ENCODE measurements at places on chromosomes 7 and 10.

DNA sequence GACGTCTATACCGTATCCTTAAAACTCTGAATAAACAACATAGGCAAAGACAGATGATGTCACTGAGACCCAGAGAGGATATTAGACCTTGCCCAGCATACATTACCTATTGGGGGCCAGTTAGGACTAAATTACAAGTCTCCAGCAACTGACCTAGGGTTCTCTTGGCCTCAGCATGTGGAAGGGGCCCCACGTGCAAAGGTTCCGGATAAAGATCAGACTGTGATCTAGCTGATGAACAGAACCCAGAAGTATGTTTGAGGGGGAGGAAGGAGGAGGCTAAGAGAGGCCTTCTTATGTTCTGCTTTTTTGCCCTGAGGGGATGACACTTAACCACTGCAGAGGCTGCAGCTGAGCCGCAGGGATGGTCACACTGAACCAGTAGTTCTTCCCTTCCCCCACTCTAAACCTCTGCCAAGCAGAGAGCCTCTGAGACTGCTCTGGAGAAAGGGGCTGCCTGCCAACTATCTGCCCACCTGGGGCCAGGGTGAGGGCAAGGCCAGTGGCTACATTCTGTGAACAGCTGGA lies 24.0 kb upstream of the KMT2C start:
- no peak for DNase-seq

GRCh38 chr7:356087-356486 lies 66.1 kb downstream of the FOXL3 start:
- DNase-seq = no peak

DNA sequence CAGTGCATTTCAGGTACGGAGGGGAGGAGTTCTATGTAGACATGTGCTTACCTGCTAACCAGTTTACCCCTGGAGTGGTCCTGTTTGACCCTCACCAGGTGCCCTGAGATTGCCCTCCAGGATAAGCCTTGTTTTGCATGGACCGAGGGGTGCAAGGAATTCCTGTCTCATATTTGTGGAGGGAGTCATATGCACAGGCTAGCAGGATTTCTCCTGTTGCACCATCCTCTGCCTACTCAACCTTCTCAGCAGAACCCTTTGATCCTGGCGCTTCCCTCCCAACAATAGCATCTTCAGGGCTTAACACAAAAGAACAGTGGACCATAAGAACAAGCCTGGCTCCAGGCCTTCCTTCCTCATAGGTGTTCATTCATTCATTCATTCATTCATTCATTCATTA lies 7.2 kb downstream of the TRPV6 start:
- no peak for DNase-seq

DNA sequence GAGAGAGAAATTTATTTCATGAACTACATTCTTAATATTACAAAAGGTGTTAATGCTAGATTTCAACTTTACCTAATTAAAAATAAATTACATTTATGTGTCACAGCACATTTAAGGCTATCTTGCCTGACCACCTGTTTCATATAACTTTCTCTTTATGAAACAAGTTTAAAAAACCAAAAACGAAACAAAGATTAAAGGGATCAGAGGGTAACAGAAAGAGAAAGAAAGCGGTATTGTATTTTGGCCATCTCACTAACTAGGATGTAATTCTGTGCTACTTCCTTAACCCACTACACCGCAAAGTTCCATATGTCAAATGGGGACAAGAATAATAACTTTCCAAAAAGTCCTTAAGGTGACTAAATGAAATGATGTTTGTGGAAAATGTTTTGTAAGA lies 6.3 kb upstream of the RHOBTB1 start:
- no peak for DNase-seq

DNA sequence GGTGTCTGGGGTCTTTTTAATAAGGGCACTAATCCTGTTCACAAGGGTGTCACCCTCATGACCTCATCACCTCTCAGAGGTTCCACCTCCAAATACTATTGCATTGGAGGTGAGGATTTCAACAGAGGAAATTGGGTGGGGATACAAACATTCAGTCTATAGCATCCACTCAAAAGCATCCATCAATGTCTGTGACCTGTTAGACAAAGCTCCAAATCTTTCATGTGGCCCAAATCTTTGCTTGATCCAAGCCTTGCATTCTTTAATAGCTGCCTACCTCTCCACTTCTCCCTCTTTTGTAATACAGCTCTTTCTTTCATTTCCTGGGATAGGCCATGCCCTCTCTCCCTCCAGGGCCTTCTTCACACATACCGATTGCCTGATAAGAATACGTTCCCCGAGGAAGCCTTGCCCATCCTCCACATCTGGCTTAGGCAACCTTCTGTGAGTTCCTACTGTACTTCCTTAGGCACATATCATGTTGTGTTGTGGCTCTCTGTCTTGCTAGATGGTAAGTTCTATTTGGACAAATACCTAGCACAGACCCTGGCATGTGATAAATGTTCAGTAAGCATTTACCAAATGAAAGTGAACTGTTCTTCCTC lies 66.1 kb downstream of the CREM start:
- DNase-seq = no peak

DNA sequence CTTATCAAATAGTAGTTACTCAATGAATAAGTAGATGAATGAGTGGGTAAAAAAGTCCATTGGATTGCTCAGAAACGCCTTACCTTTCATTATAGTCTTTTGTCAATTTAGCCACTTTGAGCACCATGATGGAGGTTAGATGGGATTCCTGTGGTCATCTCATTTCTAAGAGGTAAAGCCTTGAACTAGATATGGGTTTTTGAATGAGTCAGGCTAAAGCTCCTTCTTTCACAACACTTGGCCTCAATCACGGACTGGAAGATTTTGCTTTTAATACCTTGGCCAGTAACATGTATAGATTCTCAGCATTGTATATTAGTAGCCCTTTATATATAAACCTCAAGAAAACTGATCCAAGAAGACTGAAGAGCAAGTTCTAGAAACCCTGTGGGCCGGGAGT lies 99.7 kb upstream of the CCDC6 start:
- DNase-seq = no peak

DNA sequence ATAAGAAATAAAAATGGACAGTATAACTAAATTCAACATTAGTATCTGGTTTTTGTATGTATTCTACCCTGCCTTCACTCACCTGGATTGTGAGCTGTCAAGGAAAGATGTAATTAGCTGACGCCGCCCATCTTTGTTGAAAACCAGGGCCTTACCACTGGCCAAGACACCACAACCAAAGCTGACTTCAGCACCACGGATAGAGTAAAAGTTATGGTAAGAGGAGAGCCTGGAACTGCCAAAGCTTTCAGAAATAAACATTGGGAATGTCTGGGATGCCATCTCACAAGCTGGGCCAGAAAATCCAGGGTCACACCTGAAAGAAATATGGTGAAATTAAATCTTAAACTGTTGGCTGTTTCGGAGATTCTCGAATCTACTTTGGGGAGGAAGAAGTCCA lies 190.1 kb upstream of the SLC26A5 start:
- DNase-seq = no peak

GRCh38 chr7:27185854-27186667 lies 1.0 kb upstream of the HOXA11 start:
- DNase-seq = no peak

- DNase-seq = no peak
Measured at GRCh38 chr7:41886901-41887311, 184.0 kb upstream of the INHBA start.

GRCh38 chr7:1897076-1897860 lies 227.2 kb downstream of the ELFN1 start:
- no peak for DNase-seq

- DNase-seq = no peak
Measured at GRCh38 chr10:69740126-69740525, 61.6 kb upstream of the COL13A1 start.

DNA sequence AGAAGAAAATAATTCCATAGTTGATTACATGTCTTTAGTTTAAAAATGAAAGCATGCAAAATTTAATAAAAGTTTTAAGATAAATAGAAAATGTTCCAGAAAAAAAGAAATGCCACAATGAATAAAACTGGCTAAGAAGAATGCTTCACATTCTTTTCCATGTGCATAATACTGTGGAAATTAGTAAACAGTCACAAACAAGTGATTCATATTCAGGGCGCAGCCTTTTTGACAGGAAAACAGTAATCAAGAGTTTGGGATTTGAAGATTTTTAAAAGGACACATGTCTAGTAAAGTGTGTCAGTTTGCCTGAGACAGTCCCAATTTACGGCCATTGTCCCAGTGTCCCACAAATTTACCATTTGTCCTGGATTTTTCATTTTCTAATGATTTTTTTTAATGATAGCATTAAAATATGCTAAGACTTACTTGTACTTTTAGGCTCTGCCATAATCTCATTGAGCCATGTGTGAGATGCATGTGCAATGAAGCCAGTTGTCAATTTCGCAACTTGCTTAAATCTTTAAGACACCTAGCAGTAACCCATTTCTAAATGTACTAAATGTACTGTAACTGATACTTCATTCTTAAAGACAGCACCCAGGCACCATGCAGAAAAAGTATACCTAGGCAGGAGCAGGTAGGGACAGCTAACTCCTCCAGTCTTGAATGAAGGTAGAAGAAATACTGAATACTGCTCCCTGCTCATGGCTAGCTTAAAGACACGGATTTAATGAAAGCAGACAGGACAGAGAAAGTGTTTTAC lies 46.9 kb downstream of the ZNF438 start:
- DNase-seq = no peak

GRCh38 chr7:156049366-156049765 lies 237.1 kb upstream of the SHH start:
- DNase-seq = no peak

DNA sequence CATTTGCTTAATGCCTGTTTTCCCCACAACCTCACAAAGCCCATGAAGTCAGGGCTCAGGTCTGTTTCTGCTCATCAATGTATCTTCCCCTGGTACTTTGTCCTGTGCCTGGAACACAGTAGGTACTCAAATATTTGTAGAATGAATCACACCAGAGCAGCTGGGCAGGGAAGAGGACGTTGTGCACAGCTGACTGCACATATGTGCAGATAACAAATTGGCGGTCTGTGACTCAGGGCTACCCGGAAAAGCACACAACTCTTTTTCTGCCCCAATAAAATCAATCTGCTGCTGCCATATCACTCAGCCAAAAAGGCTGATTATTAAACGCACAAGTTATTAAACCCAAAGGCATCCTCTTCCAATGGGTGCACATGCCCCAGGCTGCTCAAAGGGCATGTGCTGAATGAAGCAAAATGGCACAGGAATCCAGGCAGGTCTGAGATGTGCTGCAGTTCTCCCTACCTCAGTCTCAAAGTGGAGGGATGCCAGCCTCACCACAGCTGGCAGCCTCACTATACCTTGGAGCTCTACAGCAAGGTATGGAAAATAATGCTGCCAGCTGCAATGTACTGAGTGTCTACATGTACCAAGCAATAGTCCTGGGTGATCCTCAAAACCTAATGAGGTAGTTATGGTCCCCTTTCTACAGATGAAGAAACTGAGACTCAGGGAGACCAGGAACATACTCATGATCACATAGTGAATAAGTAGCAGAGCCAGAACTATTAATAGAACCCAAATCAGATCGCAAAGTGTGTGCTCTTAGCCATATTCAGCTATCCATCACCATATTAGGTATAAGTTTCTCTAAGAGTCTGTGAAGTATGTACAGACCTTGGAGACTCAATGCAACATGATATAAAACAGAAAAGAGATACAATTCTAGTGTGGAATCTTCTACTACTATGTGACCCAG lies 43.4 kb downstream of the SORBS1 start:
- DNase-seq = no peak

DNA sequence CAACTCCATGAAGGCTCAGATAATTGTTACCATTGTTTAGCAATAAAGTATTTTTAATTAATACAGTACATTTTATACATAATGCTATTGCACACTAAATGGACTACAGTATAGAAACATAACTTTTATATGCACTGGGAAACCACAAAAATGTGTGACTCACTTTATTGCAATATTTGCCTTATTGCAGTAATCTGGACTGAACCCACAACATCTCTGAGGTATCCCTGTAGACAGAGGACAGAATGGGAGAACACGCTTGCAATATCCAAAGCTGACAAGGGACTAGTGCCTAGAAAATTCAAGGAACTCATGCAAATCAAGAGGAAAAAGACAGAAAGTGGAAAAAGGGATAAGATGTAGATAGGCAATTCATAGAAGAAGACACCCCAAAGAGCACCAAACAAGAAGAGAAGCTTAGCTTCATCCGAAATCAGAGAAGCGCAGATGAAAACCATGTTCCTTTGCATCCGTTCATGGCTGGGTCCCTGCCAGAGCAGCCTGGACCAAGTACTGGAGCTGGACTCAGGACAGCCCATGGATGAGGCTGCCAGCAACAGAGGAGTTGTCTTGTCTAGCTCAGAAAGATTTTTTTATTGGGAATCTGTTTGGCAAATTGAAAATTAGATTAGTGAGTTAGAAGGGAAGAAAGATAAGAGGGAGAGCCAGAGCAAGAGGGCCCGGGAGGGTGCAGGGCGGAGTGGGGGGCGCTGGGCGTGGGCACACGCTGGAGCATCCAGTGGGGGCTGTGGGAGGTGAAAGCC lies 16.0 kb upstream of the GALNTL5 start:
- no peak for DNase-seq

DNA sequence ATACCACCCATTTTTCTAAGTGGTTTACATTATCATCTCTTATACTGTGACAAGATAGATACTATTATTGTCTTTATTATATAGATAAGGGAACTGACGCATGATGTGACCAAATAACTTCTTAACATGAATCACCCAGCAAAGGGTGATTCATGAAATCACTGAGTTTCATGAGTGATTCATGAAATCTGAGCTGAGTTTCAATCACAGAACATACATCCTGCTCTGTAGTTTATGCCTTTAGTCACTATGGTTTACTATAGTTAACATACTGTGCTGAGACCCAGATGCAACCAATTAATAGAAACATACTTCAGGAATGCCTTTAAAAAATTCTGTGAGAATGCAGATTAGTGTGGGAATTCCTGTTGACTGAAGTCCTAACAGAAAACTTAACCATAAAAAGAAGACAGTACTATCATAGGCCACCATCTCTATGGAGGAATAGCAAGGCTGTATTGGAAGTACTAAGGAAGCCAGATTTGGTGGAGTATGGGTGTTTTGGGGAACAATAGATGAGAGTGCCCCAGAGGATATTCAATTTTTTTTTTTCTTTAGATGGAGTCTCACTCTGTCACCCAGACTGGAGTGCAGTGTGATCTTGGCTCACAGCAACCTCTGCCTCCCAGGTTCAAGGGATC lies 43.1 kb upstream of the SEMA3A start:
- DNase-seq = no peak

GRCh38 chr10:111084366-111085255 lies 7.8 kb downstream of the ADRA2A start:
- no peak for DNase-seq

- DNase-seq = no peak
Measured at GRCh38 chr10:3972460-3973301, 187.7 kb upstream of the KLF6 start.

- DNase-seq = no peak
Measured at GRCh38 chr7:33986951-33987947, 81.9 kb downstream of the BMPER start.

GRCh38 chr10:22713853-22714478 lies 412 bp downstream of the PIP4K2A start:
- DNase-seq = no peak
